Psoas muscle (tissue), 8 donors: ENCODE measurements at places on chromosomes 1 and 21. TPM values are rescaled to one million over a fixed set of nuclear protein-coding genes. Genes with fewer than 3 reads are reported as not detected.

MARK1 gene
- polyA plus RNA-seq: 2.6 TPM

PGBD5 gene
- 6.3 TPM for polyA plus RNA-seq

LCE1B gene
- polyA plus RNA-seq: not detected

TAS1R1 gene
- polyA plus RNA-seq: 0.04 TPM

OR6N1 gene
- polyA plus RNA-seq: not detected

SPRR2G gene
- polyA plus RNA-seq: not detected

PTGS2 gene
- 0.13 TPM for polyA plus RNA-seq

OPTC gene
- not detected for polyA plus RNA-seq

MYCL gene
- 0.12 TPM for polyA plus RNA-seq

CORT gene
- not detected for polyA plus RNA-seq

NCF2 gene
- polyA plus RNA-seq: 0.51 TPM

PLCH2 gene
- polyA plus RNA-seq: 0.12 TPM

SLC6A9 gene
- polyA plus RNA-seq: 0.28 TPM

KCNK1 gene
- 0.22 TPM for polyA plus RNA-seq

RAD54L gene
- not detected for polyA plus RNA-seq
